ENCODE measurements at places on chromosomes 16 and 17. TPM values are rescaled to one million over a fixed set of nuclear protein-coding genes. Genes with fewer than 3 reads are reported as not detected.

- DNase-seq: no peak
These were observed 6.5 kb downstream of the ENPP7 start for GRCh38 chr17:79737046-79737921.

DNA sequence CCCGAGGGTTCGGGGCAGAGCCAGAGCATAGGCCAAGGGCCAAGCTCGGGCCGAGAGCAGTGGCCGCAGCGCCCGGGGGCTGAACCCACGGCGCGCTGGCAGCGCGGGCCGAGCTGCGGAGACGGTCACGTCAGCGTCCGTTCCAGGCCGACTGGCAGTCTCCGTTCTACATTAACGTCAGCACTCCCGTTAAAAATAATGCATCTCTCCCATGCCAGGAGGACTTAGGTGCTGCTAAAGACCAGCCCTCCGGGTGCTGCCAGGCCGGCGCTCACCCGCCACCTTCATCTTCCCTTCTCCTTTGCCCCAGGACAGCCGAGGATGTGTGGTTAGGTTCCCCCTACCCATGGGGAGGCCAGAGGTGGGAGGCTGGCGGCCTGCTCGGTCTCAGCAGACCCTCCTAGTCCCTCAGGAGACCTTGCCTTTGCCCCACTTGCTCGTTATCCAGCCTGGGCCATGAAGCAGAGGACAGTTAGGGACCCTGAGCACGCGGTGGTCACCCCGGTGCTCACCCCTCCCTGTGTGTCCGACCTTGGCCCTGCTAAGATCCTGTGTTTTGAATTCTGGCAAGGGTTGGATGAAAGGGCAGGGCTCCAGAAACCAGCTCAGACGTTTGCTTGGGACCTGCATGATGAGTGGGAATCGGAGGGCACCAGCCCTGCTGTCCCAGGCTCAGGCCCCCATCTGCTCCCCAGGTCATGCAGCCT lies 572 bp downstream of the MPG start:
- DNase-seq: no peak

GRCh38 chr17:50265690-50266315 lies 8.5 kb upstream of the TMEM92 start:
- no peak for DNase-seq

DNA sequence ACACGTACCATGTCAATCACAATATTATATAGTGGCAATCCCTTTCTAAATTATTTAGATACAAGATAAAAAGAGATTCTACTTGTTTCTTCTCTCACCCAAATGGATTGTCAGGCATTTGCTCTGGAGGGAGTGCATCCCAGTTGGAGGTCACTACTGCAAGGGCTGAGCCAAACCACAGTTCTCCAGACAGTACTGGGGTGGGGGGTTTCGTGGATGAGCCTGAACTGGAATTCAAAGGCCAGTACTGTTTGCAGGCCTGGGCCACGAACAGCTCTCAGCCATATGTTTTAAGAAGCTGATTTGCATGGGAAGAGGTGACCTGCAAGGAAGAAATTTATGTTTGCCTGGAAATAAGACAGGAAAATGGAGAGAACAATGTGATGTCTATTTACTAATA lies 314.9 kb downstream of the PMP22 start:
- DNase-seq: no peak

GRCh38 chr16:3215601-3216262 lies 19.2 kb downstream of the ZNF200 start:
- DNase-seq: no peak

Gene DNAH17
- 0.18 TPM for total RNA-seq

Gene CHST4
- total RNA-seq: 1.1 TPM

Gene ABCA6
- total RNA-seq: 0.46 TPM

Gene HAP1
- total RNA-seq: 11.6 TPM

Gene AGRP
- not detected for total RNA-seq

Gene KRTAP3-2
- total RNA-seq: not detected
